ENCODE measurements at places on chromosomes 1 and 21.

DNA sequence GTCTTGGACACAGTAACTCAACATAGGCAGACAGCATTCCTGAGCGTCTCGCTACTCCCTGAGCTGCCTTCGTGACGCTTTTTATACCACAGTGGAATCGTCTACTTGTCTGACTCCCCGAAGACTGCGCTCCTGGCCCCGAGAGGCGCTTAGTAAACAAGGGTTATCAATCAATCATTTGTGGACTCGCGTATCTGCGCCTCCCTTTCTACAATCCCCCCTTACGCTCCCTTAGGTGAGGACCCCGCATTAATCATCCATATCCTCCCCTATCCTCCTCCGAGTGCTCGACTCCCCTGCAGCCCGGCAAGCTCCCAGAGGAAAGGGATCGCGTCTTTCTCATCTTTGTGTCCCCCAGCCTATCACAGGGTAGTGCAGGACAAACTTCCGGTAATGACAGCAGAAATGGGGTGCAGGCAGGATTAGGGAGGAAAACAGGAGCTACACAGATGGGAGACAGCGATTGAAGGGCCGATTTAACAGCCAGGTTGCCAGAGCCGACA, 522 bp downstream of the TMEM59 start:
- peak; percentile 15 for DNase-seq

DNA sequence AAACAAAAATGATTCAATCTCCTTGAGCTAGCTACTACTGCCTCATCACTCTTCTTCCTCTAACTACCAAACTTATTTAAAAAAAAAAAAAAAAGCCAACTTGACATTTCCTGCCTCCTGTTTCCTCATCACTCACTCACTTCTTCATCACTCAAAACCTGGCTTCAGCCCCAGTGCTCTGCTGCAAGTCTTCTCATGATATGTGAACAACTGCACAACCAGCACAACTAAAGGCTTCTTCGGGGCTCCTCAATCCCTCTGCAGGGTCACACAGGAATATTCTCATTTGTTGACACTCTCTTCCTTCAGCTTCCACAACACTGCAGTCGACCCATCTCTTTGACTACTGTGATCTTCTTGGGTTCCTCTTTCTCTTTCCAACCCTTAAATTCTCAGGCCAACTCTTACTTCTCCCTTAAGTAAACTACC, 7.6 kb downstream of the MTF1 start:
- no peak for DNase-seq

- no peak for DNase-seq
These were observed 294.8 kb downstream of the PTPRC start for GRCh38 chr1:198933515-198934222.

DNA sequence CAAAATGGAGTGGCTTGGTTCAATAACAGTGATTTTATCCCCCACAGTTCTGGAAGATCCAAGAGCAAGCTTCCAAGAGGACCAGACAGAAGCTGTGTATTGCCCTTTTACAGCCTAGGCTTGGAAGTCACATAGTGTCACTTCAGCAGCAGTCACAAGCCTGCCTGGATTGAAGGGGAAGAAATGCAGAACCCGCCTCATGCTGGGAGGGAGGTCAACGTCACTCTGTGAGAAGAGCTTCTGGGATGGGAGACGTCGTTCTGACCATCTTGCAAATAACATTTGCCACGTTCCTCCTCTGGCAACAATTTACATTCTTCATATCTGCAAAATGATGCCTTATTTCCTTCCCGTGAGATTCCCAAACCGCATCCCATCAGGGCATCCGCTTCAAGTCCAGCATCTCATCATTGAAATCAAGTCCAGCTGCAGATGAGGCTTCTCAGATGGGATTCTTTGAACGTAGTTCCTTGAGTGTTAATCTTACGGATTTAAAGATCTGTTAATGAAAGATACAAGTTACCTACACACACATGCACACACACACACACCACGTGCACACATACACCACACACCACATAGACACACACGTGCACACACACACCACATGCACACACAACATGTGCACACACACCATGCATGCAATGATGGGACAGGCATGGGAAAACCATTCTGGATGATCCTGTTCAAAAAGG, 23.9 kb upstream of the KIF1B start:
- no peak for DNase-seq

DNA sequence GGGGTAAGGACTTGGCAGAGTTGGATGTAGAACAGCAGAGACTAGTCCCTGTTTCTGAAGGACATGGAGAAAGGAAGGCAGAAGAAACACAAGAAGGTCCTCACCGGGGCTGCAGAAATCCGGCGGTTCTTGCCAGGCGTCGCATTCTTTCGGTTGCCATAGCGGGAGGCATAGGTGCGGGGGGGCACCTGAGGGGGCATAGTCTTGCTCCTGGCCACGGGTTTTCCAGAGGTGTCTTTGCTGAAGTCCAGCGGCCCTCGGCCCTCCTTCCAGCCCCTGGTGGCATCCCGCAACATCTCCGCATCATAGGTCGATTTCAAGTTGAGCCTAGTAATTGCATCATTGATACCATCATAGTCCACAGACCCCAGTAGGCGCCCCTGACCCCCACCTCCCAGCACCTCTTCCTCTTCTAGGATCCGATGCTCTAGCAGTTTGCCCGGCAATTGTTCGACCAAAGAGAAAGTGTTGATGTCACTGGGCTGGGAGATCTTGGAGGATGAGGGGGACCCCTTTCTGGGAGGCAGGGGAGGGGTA, 25.8 kb downstream of the PIK3C2B start:
- DNase-seq, result no peak

GRCh38 chr1:87155648-87156047, 173.0 kb upstream of the LMO4 start:
- DNase-seq, result no peak

DNA sequence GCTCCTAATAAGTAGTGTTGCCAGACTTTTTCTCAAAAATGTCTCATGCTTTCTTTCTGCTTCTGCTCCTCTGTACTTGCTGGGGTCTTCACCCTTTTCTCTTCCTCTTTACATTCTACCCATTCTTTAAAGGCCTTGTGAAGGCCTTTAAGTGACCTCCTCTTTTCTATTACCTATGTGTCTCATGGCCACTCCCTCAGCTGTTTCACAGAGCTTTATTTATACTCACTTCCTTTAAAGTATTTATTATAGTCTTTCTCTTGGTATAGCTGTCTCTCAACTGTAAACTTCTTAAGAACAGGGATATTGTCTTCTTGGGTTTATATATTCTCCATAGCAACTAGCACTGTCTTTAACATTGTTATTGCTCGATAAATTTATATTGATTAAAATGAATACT, 792 bp downstream of the GOLPH3L start:
- no peak for DNase-seq

DNA sequence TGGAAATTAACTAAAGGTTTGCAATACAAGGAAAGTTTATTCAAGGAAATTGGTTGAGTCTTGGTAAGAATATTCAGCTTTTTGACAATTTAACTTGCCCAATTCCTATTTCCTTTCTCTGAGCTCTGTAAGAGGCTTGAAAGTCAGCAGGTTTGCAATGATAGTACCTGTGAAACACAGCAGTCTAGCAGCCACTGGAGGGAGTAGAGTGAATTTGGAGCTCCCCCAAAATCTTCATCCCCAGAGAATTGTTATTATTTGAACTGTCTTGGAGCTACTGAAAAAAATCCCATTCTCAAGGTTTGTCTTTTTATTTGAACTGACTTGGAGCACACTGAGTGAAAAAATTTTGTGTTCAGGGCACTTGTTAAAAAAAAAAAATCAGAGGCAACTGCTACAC, 654.2 kb upstream of the PKN2 start:
- no peak for DNase-seq
